Esophagus squamous epithelium (tissue), 5 donors: ENCODE measurements at places on chromosomes 13 and 19. TPM values are rescaled to one million over a fixed set of nuclear protein-coding genes. Genes with fewer than 3 reads are reported as not detected.

OR7C1 gene
- not detected for total RNA-seq

UBE2L5 gene
- not detected for total RNA-seq

- no peak for DNase-seq
Measured at GRCh38 chr13:31433207-31433606, 233.4 kb downstream of the B3GLCT start.

DNA sequence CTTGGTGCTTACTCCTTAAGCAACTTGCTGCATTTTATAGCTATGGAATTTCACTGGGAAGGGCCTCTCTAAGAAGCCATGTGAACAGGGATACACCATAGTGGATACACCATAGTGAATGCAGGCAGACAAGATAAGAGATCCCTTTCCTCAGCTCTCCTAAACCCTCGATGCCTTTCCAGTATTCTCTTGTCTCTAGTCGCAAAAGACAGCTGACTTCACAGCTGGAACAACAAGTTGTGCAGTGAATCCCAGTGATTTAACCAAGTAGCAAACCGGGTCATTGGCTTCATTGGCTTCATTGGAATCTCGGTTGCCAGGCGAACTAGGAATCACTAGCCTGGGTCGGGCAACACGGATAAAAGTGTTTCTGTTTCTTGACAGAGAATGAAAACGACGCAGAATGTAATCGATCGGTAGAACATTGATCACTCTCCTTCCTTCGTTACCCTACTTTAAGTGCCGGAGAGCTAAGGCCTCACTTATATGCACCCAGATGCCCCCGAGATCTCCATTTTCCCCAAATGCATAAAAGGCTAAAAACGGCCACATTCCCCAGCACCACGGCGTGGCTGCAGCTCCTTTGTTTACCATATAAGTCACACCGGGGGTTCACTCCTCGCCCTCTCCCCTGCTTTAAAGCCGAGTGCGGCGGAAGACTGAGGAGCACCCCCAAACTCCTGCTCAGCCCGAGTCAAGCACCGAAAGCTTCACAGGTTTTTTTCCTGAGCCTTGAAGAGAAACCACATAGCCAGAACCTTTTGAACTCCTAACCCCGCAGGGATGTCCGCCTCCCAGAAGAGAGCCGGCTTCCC lies 674 bp downstream of the TRPC4 start:
- DNase-seq: no peak

GRCh38 chr19:40990972-40991381 lies at the start of gene CYP2B6:
Gene CYP2B6 (plus strand): TSS chr19:40991282. CDS start chr19:40991306, 24 bp downstream.
- no peak for DNase-seq

- DNase-seq: no peak
Measured at GRCh38 chr19:892243-892893, 619 bp downstream of the MED16 start.

ENOX1 gene
- 0.76 TPM for total RNA-seq
